ENCODE measurements at places on chromosomes 4 and X.

- no peak overlapping the region for H3K4me3 ChIP-seq
- no peaks in the 10 kb centered on the region for H3K36me3 ChIP-seq
- DNase-seq: no peak
- H3K4me1 ChIP-seq: peaks cover 13% of the 10 kb centered on the region
- H3K27me3 ChIP-seq: no peaks in the 10 kb centered on the region
These were observed 26.4 kb upstream of the ARSJ start for GRCh38 chr4:114005569-114006442.

- no peak overlapping the region for H3K27ac ChIP-seq
- H3K4me3 ChIP-seq: no peak overlapping the region
- H3K27me3 ChIP-seq: no peaks in the 10 kb centered on the region
- no peaks in the 10 kb centered on the region for H3K36me3 ChIP-seq
- no peaks in the 10 kb centered on the region for H3K4me1 ChIP-seq
These were observed 27.1 kb downstream of the FHIP1A start for GRCh38 chr4:151436093-151436518.

DNA sequence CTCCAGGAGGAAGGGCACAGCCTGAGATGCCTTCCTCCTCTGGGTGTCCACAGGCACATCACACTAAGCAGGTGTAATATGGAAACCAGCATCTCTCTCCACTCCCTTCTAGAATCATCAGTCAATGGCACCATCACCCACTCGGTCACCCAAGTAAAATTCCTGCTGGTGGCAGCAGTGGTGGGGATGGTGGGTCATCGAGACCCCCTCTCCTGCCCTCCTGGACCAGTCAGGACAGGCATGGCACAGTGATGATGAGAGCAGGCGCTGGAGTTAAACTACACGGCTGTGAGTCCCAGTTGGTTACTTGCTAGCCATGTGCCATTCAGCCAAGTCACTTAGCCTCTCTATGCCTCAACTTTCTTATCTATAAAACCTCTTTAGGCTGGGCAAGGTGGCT lies 42.5 kb downstream of the SCD5 start:
- no peaks in the 10 kb centered on the region for H3K4me1 ChIP-seq
- H3K27ac ChIP-seq: no peak overlapping the region
- H3K36me3 ChIP-seq: no peaks in the 10 kb centered on the region
- no peak overlapping the region for H3K4me3 ChIP-seq
- DNase-seq: no peak

DNA sequence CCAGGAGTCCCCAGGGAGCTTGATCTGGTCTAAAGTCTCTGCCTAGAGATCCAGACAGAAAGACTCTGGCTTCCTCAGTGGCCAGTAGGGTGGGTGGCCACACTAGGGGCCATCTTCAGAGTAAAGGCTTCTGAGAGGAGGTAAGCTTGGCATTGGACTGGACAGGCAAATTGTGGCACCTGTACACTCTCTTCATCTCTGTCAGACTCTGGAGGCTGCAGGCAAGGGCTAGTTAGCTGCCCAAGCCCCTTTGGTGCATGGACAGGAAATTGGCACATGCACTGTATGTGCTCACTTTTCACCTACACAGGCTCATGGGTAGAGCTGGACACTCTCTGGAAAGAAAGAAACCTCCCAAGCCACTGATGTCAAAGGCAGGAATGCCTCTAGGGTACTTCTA lies 142.8 kb downstream of the PJA1 start:
- H3K27me3 ChIP-seq: no peaks in the 10 kb centered on the region
- no peaks in the 10 kb centered on the region for H3K36me3 ChIP-seq
- DNase-seq: no peak
- no peaks in the 10 kb centered on the region for H3K4me1 ChIP-seq
- no peak overlapping the region for H3K4me3 ChIP-seq

DNA sequence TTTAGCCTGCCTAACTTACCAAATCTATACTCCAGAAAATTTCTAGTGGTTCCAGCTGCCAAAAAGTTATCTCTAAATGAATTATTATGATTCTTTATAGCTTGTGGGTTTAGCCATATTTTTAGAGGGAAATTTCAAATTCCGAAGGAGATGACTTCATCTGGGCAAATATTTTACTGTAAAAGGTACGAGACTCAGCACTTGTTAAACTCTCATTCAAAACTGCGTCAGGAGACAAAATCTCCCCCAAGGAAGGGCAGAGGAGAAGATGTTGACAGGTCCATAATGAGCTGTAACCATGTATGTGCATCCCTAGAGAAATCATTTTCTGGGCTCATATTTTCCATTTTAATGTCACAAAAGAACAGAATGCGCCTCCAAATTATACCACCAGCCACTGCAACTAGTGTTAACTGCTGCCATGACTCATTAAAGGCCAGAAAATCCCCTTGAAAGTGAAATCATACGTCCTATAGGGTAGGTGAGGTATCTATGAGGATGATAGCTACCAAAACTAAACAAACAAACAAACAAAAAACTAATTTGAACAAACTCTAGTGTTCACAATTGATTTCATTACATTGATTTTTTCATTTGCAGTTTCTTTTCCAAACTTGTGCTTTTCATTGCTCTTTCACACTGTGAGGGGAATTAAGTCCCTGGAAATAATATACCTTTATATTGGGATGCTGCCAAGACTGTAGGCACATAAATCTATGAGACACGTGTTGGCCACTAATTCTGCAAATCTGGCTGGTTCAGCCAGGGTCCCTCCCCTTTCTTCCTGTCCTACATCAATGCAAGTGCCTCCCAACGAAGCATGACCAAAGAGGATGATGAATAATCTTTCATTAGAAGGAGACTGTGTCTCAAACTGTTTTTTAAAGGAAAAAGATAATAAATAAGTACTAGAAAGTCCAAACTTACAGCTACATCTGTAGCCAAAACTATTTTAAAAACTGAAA lies 85.8 kb downstream of the ARHGAP6 start:
- no peaks in the 10 kb centered on the region for H3K36me3 ChIP-seq
- H3K4me1 ChIP-seq: no peaks in the 10 kb centered on the region
- H3K27me3 ChIP-seq: peaks cover 1% of the 10 kb centered on the region
- H3K27ac ChIP-seq: no peak overlapping the region

Data from activated CD4-positive, alpha-beta memory T cell treated with anti-CD3 and anti-CD28 coated beads for 36 hours (primary cell).